ENCODE measurements at places on chromosomes 7 and 10. TPM values are rescaled to one million over a fixed set of nuclear protein-coding genes. Genes with fewer than 3 reads are reported as not detected.

The VGF gene
- not detected for total RNA-seq

The STRIP2 gene
- 1.7 TPM for total RNA-seq

The PLEKHA1 gene
- 51.2 TPM for total RNA-seq

The SH2B2 gene
- total RNA-seq = 1.8 TPM

The LIPF gene
- not detected for total RNA-seq

The ZNF853 gene
- 1.1 TPM for total RNA-seq

GRCh38 chr10:128539510-128540127 lies 413.4 kb upstream of the MKI67 start:
- no peak for DNase-seq

GRCh38 chr7:34389332-34390078 lies 268.5 kb upstream of the NPSR1 start:
- no peak for DNase-seq

- no peak for DNase-seq
Observed at GRCh38 chr7:135370656-135371055, 137.0 kb downstream of the STRA8 start.

DNA sequence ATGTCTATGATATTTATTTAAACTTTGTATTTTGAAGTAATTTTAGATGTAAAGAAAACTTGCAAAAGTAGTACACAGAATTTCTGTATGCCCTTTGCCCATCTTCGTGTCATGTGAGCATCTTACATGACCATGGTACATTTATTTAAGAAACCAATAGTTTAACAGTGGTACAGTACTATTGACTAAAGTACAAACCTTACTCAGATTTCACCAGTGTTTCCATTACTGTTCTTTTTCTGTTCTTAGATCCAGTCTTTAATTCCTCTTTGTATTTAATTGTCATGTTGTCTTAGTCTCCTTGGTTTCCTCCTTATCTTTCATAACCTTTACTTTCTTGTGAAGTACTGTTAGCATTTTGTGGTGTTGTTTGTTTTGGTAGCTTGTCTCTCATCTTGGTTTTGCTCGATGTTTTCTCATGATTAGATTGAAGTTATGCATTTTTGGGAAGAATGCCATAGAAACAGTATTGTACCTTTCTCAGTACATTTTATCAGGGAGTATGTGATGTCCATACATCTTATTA lies 24.1 kb downstream of the TAX1BP1 start:
- DNase-seq = no peak

GRCh38 chr7:117393781-117394180 lies 33.5 kb downstream of the ASZ1 start:
- DNase-seq = no peak

DNA sequence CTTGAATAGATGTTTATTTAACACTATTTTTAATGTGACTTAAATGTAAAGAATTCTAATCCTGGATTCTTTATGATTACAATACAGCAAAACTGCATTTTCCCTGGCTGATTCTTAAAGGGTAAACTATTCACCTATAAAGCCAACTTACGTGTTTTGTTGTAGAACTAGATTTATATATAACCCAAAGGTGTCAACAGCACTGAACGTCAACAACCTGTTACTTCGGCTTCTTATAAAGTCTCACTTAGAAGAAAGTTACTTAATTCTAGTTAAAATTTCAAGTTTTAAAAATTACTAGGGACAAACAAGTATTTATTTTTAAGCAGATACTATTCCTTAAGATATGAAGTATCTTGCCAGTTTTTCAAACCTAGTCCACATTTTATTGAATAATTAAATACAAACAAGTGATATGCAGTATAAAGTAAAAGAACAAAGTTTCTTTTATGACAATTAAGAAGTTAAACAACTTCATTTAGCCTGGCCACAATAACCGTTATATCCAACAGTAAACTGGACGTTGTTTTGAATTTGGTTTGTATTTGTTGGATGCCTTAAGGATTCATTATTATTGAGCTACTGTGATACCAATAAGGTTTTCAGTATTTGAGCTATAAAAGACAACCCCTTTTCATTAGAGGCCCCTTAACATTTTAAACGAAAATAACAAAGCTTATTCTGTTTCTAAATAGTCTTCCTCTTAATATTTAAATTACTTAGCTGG lies 83.1 kb downstream of the SNX10 start:
- DNase-seq = no peak

- no peak for DNase-seq
Observed at GRCh38 chr10:47141349-47141748, 158.6 kb upstream of the GDF10 start.

DNA sequence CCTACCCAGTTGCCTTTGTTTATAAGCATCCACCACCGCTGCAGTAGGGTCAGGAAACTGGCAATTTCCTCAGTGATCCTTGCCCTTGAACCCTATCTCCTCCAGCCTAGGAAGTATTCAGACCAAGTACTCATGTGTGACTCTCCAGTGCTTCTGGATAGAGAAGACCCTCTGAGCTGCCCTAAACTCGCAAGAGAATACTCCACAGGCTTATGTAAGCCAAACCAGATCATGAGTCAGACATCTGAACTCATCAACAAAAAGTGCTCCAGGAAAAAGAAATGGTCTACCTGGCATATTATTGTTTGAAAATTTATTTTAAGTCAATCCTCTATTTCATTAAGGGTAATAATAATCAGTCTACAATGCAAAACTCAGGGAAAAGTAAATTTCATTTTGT lies 101.3 kb downstream of the KAT6B start:
- no peak for DNase-seq

GRCh38 chr7:112414855-112415490 lies 35.3 kb upstream of the IFRD1 start:
- no peak for DNase-seq

- DNase-seq = no peak
Observed at GRCh38 chr10:44858988-44859387, 52.1 kb upstream of the TMEM72 start.

GRCh38 chr7:141436139-141436538 lies 115.1 kb upstream of the AGK start:
- DNase-seq = no peak

DNA sequence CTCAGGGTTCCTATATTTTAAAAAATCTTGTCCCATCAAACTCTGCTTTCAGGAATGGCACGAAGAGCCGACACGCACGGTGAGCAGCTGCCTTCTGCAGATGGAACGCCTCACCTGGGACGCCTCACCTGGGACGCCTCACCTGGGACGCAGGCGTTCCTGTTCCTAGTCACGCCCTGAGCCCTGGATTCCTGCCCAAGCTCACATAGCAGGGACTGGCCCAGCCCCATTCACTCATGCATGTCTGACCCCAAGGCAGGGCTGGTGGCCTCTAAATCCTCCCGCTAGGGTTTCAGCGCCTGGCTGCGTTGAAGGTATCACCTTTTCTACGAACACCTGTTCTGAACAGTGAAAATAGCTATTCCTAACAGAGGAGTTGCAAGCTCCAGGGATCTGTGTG lies 49.8 kb downstream of the CARD11 start:
- peak; percentile 76 for DNase-seq

DNA sequence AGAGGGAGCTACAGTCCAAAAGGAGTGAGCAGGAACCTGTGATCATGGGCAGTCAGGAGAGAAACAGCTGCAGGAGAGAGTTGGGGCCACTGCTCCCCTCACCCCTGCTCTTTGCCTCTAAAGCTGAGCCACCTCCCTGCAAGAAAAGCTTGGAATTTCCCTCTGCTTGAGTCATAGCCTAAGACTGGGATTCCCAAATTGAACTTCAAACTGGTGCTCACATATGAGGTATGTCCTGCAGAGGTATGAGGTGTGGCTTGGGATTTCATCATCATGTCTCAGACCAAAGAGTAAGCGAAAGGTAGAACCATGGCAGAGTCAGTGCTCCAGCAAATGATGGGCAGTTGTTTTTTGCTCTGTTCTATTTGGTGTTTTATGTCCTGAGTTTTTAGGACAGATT lies 237.1 kb upstream of the NRP1 start:
- DNase-seq = no peak

GRCh38 chr7:131765575-131765974 lies 209.1 kb upstream of the PODXL start:
- no peak for DNase-seq

GRCh38 chr10:101291331-101292193 lies 62.3 kb upstream of the LBX1 start:
- DNase-seq = peak; percentile 38

All from Peyer's patch (tissue), 4 donors.